Astrocyte of the hippocampus (primary cell): ENCODE measurements at places on chromosomes 4 and X.
A peak's percentile ranks its signal among the peaks of the same experiment; 100 is the strongest.

- DNase-seq: peak; percentile 78
These were observed 138.3 kb upstream of the PDHA2 start for GRCh38 chr4:95701500-95702170.

DNA sequence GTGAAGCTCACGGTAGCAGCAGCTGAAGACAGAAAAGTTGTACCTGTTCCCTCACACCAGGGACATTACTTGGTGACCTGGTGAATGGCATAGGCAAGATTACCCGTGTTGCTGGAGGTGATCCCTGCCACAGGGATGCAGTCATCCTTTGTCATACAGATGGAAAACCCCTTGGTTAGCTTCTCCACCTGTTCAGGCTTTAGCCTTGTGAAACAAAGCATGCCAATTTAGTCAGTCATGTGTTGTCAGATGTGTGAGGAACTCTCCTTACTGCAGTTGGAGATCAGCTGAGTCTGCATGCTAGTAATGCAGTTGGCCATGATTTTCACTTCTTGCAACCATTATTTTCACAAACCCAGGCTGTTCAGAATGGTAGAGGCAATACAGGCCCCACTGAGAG, 41.0 kb downstream of the AMELX start:
- DNase-seq: no peak

DNA sequence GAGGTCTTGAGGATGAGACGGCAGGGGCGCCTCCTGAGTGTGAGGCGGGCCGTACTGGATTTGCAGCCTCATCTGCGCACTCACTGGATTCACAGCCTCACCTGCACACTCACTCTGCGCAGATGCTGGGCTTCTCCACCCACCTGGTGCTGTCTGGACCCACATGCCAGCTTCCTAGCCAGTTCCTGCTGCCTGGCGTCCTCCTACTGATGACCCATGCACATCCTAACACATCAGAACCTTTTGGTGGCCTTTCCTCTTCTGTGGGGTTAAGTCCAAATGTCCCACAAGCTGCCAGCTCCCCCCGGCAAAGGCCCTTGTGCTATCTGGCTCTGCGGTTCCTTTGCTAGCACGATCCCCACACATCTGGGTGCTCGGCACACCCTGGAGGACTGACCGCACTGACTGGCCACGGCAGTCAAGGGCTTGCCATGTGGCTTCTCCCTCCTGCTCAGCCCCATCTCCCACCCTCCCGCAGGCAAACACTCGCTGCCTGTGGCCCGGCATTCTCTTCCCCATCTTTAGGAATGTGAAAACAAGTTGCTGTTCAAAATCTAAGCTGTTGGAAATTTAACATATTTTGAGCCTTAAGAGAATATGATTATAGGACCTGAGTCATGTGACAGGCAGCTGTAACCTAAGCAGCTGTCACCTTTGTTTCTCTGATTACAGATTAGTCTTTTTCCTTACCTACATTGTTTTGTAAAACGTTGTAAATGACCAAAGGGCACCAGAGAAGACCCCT, 39.4 kb upstream of the AFAP1 start:
- DNase-seq: no peak

DNA sequence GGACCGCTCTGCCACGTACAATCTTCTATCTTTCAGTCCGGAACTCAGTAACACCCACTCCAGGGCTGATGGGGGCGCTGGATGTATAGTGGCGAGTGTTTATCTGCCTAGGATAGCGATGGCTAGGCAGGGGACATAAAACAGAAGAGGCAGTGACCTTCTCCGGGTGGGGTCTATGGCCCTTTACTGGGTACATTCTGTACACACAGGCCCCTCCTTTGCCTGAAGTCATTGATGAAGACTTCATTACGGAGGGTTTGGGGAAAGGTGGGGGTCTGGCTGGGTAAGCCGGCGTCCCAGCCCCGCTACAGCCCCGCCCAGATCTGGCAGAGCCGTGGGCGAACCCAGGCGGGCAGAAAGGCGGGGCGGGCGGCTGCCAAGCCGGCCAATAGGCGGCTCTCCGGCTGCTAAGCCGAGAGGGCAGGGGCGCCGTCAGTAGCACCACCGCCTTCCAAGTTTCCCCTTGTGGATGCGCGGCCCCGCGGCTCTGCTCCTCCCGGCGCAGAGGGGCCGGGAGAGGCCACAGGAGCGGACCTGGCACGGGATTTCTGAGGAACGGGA, at the start of gene CHST7:
Gene CHST7, plus strand, starts transcription at position 435 of the 561 bp plus-strand sequence. CDS start 167 bp downstream, outside the sequence.
- peak; percentile 76 for DNase-seq

DNA sequence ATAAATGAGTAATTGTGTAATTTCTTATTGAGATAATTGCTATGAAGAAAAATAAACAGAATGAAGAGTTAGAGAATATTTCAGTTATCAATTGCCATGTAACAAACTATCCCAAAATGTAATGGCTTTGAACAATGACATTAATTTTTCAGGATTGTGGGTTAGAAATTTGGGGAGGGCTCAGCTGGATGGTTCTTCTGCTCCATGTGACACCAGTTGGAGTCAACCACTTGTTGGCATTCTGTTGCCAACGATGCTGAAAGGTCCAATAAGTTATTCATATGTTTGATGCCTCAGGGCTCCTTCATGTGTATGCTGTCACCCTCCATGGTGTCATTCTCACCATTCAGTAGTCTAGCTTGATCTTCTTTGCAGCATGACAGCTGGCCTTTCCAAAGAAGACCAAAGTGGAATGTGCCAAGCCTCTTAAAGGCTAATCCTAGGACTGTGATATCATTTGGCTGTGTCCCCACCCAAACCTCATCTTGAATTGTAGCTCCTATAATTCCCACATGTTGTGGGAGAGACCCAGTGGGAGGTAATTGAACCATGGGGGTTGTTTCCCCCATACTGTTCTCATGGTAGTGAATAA, 20.9 kb upstream of the CCDC149 start:
- DNase-seq: no peak

DNA sequence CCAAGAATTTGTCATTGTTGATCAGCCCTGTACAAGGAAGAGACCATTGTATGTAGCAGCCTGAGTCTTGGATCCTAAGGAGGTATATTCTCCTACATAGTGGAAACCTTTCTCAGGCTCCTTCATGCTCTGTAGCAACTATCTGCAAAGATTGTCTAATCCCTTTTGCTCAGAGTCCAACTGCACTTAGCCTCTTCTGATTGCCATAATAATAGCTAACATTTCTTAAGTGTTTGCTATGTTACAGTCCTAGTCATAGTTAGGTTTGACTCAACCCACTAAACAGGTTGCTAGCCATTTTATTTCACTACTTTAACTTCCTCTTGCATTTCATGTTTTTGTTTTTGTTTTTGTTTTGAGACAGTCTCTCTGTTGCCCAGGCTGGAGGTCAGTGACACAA, 50.8 kb upstream of the SLC16A2 start:
- DNase-seq: no peak

- DNase-seq: peak; percentile 33
These were observed 418 bp downstream of the TAB3 start for GRCh38 chrX:30888526-30889146.

GRCh38 chrX:101931136-101931487, 715 bp downstream of the ZMAT1 start:
- DNase-seq: no peak

- DNase-seq: no peak
These were observed 7.8 kb upstream of the TMEM144 start for GRCh38 chr4:158202481-158202880.

- no peak for DNase-seq
These were observed 130.0 kb downstream of the FHIP1A start for GRCh38 chr4:151538963-151539362.

DNA sequence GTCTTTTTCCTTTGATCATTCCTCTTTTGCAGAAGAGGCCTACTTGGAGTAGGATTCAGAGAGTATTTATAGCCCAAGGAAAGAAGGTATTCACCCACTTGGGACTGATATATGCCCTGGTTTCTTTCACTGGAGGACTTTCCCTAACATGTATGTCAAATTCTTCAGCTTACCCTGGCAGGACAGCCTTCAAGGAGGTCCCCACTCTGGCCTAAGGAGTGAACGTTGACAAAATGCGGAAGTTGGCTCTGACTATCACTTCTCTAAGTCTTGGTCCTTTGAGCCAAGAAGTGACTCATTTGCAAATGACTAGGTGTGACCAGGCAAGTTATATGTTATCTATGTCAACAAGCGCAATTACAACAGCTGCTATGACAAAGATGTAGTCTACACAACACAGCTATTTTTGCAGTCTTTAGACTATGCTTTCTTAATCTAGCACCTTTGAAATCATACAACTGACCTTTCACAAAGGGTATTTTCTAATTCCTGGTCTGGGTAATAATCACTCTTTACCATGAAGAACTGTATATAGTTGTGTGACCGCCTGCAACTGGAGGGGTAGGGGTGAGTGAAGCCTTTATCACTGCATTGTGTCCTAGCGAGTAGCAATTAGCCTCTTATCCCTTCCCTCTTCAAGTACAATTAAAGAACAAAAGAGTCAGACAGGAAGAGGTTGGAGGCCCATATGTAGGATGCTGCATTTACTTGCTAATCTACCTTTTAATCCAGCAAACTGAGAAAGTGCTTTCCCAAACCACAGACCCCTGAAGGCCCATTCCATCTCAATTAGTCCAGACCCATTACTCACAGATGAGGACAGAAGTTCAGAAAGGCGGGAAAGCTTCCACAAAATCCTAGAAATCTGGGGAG, 50.1 kb downstream of the RASGEF1B start:
- DNase-seq: peak; percentile 54

- DNase-seq: no peak
These were observed 61.6 kb downstream of the RGS12 start for GRCh38 chr4:3354455-3354811.

GRCh38 chr4:136634121-136634520, 898.2 kb downstream of the PCDH18 start:
- no peak for DNase-seq

DNA sequence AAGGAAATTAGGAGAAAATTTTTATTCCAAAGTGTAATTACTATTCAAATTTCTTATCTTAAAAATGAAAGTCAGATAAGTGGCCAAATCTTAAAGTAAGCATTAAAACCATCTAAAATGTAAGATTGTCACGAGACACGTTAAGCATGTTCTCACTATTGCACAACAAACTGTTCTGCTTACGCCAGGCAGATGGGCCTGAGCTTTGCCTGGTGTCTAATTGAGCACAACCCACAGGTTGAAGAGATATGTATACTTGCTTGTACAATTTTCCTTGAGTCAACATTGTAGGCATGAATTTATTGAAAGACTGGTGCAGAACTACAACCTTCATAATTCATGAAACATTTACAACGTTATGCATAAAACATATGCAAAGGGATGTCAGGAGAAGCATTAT, 3.9 kb downstream of the RNF128 start:
- no peak for DNase-seq

GRCh38 chr4:122652379-122652778, 31.5 kb upstream of the IL21 start:
- DNase-seq: peak; percentile 72

DNA sequence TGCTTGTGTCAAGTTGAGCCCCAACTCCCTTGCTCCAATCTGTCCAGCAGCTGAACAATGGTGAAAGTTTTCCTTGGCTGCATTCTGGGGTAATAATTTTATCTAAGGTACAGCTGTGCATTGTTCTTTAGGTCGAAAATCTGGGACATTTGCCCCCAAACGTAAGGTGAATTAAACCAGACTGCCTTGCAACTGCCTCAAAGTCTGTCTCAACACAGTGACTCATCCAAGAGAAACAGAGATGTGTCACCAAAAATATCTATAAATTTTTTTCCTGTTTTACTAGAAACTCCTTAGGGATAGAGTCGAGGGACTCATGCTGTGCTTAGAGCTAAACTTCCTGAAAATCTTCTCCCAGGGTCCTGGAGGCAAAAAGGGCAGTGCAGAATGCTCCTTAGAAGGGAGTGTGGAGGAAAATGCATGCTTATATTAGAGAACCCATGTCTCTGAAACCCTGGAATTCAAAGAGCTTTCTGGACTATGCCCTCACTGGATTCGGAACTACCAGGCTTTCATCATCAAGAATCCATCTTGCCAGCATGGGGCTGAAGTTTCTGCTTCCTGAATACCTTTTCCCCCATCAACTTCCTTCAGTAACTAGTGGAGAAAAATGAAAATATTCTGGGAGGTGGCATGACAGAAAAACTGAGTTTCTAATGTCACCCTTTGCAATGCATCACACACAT, 115.7 kb downstream of the PALLD start:
- peak; percentile 44 for DNase-seq

DNA sequence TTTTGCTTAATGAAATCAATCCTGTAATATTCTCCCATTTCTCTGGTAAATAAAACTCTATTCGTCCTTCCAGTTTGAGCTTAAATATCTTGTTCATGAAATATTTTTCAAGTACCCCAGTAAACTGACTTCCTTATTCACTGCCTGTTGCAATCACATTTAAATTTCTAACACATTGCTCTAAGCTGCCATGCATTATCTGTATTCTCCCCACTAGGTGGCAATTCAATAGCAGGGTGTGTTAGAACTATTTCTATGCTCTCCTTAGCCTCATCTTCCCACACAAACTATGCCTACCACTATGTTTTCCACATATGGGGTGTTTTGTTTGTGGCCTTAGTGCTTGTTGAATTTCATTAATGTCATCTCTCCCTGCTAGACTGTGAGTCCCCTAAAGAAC, 377.1 kb upstream of the HS3ST1 start:
- DNase-seq: peak; percentile 19

- DNase-seq: no peak
These were observed 48.1 kb downstream of the SMC1A start for GRCh38 chrX:53374222-53374820.

GRCh38 chrX:74890676-74891430, 34.4 kb downstream of the NEXMIF start:
- no peak for DNase-seq

- peak; percentile 56 for DNase-seq
These were observed 2138.8 kb downstream of the PCDH7 start for GRCh38 chr4:32858971-32859370.

GRCh38 chr4:16129336-16129735, 45.5 kb upstream of the PROM1 start:
- no peak for DNase-seq

- no peak for DNase-seq
These were observed 42.1 kb downstream of the MAB21L2 start for GRCh38 chr4:150624055-150624454.

- DNase-seq: peak; percentile 66
These were observed 35.7 kb downstream of the ACE2 start for GRCh38 chrX:15564981-15565579.
